ENCODE measurements at places on chromosomes 7 and 10. TPM values are rescaled to one million over a fixed set of nuclear protein-coding genes. Genes with fewer than 3 reads are reported as not detected.

AKR1D1 gene
- total RNA-seq = not detected

- H3K4me3 ChIP-seq = no peak overlapping the region
- no peaks in the 10 kb centered on the region for H3K4me1 ChIP-seq
- DNase-seq = no peak
- H3K27me3 ChIP-seq = no peaks in the 10 kb centered on the region
- H3K36me3 ChIP-seq = no peaks in the 10 kb centered on the region
Observed at GRCh38 chr7:116145245-116145852, 65.0 kb upstream of the TES start.

GRCh38 chr7:100171087-100171681, 2.8 kb upstream of the GAL3ST4 start:
- H3K4me1 ChIP-seq = peaks cover 2% of the 10 kb centered on the region
- H3K36me3 ChIP-seq = no peaks in the 10 kb centered on the region
- no peak overlapping the region for H3K27ac ChIP-seq
- H3K4me3 ChIP-seq = peak overlapping the region; percentile 68

- no peaks in the 10 kb centered on the region for H3K27me3 ChIP-seq
- no peaks in the 10 kb centered on the region for H3K36me3 ChIP-seq
- H3K27ac ChIP-seq = peak overlapping the region; percentile 54
- H3K4me1 ChIP-seq = no peaks in the 10 kb centered on the region
Observed at GRCh38 chr10:77157248-77158019, 480.2 kb downstream of the KCNMA1 start.

- H3K36me3 ChIP-seq = no peaks in the 10 kb centered on the region
- H3K4me3 ChIP-seq = no peak overlapping the region
- H3K4me1 ChIP-seq = no peaks in the 10 kb centered on the region
- no peaks in the 10 kb centered on the region for H3K27me3 ChIP-seq
Observed at GRCh38 chr7:37577412-37577811, 106.2 kb upstream of the GPR141 start.

GRCh38 chr7:119935418-119936025, 337.5 kb upstream of the KCND2 start:
- H3K4me1 ChIP-seq = no peaks in the 10 kb centered on the region
- H3K27me3 ChIP-seq = no peaks in the 10 kb centered on the region
- no peak overlapping the region for H3K27ac ChIP-seq
- no peaks in the 10 kb centered on the region for H3K36me3 ChIP-seq

DNA sequence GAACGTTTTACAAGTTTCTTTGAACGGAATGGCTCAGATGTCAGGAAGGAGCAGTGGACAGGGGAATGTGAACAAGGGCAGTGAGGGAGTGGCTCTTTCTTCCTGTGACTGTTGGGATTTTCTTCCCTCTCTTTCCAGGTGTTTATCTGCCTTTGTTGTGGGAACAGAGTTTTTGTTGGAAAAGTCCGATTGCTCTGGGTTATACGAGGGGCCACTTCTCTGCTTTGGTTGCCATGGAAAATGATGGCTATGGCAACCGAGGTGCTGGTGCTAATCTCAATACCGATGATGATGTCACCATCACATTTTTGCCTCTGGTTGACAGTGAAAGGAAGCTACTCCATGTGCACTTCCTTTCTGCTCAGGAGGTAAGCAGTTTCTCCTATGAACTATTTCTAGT, 41.4 kb downstream of the ZRANB1 start:
- peaks cover 50% of the 10 kb centered on the region for H3K36me3 ChIP-seq
- no peak for DNase-seq
- H3K27me3 ChIP-seq = no peaks in the 10 kb centered on the region
- no peak overlapping the region for H3K4me3 ChIP-seq
- H3K27ac ChIP-seq = peak overlapping the region; percentile 40

All from ascending aorta (tissue), 2 donors.